Left kidney (tissue), 8 donors: ENCODE measurements at places on chromosomes 1 and 21. TPM values are rescaled to one million over a fixed set of nuclear protein-coding genes. Genes with fewer than 3 reads are reported as not detected.

GRCh38 chr1:3943806-3944577, 43.9 kb upstream of the C1orf174 start:
- no peak for DNase-seq

DNA sequence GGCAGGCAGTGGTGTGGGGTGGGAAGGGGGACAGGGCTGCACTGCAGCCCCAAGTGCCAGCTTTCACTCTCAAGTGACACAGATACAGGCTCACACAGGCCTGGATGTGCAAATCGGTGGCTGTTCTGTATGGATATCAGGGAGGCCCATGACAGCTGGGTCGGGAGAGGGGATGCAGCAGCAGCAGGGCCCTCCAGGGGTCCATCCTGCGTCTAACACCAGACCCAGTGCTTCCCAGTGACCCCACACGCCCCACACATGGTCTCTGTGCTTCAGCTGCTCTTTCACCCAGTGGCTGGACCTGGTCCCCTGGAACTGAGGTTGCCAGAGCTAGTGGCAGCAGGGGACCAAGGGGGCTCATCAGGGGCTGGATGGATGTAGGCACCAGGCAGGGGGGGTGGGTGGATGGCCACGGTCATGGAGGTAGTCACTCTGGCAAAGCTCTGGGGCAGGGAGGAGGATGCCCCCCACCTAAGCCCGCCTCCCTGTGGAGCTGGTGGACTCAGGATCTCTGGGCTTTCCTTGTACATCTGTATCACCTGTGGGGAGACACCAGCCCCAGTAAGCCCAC, 13.9 kb downstream of the BTBD19 start:
- no peak for DNase-seq

DNA sequence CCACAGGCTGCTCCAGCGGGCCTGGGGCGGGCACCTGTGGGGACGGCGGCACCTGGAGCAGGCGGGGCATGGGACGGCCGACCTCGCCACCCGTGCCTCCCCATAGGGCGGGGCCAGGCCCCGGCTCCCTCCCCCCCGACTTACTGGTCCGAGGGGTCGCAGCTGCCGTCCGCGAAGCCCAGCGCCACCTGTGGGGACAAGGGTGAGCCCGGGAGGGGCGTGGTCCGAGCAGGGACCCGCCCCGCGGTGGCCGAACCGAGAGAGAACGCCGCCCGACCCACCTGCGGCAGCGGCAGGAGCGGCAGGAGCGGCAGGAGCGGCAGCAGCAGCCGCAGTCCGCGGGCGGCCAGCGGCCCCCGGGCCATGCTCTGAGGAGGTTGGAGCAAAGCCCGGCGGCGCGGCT, at the start of gene TMEM52:
Gene TMEM52, minus strand, starts transcription at position 379 of the 403 bp plus-strand sequence. Its CDS starts 14 bp downstream, at position 365.
- no peak for DNase-seq

Gene GBP7
- polyA plus RNA-seq: not detected

GRCh38 chr21:40270047-40270446, 402.8 kb downstream of the PCP4 start:
- DNase-seq: no peak

Gene ZNF684
- 17.2 TPM for polyA plus RNA-seq

DNA sequence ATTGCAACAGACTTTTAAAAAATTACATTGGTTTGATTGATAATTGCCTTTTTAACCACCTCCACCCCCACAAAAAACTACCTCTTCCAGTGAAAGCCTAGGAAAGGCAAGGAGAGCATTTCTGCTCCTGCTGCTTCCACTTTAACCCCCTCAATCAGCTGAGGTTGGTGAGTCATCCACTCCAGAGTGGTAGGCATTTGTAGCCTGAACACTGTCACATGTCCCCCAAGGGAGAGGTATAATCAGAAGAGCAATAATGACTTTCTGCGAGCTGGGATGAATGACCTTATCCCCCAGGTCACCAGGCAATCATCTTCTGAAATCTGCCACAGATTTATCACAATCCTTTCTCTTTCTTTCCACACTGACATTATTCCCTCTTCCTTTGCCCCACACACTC, 126.6 kb upstream of the CAMK1G start:
- no peak for DNase-seq
